Cerebellum (tissue), 4 donors: ENCODE measurements at places on chromosomes 7 and 10. TPM values are rescaled to one million over a fixed set of nuclear protein-coding genes. Genes with fewer than 3 reads are reported as not detected.
A peak's percentile ranks its signal among the peaks of the same experiment; 100 is the strongest.

- DNase-seq, result no peak
Observed at GRCh38 chr10:130817046-130817624, 494.4 kb downstream of the TCERG1L start.

- peak; percentile 42 for DNase-seq
Observed at GRCh38 chr10:50653142-50653541, 29.4 kb upstream of the SGMS1 start.

DNA sequence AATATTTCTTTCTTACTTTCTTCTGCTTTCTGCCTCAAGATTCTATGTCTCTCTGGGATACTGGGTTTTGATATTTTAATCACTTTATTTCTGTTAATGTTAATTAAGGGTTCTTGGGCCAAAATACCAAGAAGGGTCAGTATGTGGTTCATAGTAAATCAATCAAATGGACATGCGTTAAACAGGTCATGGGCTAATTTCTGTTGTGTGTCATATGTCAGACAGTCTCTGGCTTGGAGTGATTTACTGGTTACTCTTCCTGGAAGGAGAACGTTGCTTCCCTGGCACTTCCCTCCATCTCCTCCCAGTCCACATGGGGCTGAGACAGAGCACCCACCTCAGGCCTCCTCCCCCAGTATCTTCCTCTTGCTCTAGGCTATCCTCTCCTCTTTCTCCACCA, 489.1 kb downstream of the SUGCT start:
- no peak for DNase-seq

GRCh38 chr10:93218386-93218785, 144.7 kb downstream of the CYP26A1 start:
- DNase-seq, result no peak

Gene GSAP
- total RNA-seq, result 14.2 TPM

Gene EPHB4
- 21.9 TPM for total RNA-seq

GRCh38 chr10:64771253-64772050, 1250.3 kb downstream of the REEP3 start:
- no peak for DNase-seq

DNA sequence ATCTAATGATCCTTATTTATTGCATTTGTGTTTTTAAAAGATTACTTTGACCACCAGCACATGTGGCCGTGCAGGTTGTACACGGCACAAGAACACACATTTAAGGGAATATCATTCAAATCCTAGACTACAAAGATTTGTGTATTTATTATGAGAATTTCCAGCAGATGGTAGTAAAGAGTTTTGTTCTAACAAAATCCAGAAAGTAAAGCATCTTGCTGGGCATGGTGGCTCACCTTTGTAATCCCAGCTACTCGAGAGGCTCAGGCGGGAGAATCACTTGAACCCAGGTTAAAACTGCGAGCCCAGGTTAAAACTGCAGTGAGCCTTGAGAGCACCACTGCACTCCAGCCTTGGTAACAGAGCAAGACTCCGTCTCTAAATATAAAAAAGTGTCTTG, 31.5 kb downstream of the MACROH2A2 start:
- no peak for DNase-seq

Gene PCLO
- 66.6 TPM for total RNA-seq

Gene ZNF853
- 10.4 TPM for total RNA-seq

Gene AGBL3
- 6.9 TPM for total RNA-seq

DNA sequence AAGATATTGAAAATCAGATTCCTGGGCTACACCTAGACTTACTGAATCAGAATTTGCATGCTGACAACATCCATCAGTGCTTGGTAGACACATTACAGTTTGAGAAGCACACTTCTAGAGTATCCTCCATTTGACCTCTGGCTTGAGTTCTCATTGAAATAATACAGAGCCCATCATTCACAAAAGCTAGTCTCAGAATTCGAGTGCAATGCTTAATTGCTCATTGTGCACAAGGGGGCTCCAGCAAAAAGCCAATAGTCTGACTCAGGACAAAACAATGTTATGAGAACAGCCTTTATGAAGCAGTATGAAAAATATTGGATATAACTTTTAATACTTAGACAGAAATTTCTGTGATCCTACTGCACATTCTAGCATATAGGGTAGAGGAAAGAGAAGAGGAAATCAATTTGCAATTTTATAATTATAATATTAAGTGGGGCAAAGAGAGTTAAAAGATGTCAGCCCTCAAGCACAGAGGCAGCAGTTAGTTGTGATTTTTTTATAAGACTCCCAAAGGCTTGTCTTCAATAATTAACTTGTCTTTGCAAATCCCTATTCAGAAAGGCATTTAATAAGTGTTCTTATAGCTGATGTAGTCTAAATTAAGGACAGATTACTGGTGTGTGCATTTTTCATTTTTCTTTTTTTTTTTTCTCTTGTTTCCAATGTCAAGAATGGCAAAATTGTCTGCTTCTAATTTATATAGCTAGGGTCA, 105.8 kb upstream of the ANK3 start:
- DNase-seq, result no peak

Gene CCL24
- total RNA-seq, result not detected
